ENCODE measurements at places on chromosomes 11 and 22.

GRCh38 chr11:104073950-104074705 is 37.7 kb downstream of the DDI1 start:
- DNase-seq: peak; percentile 15

DNA sequence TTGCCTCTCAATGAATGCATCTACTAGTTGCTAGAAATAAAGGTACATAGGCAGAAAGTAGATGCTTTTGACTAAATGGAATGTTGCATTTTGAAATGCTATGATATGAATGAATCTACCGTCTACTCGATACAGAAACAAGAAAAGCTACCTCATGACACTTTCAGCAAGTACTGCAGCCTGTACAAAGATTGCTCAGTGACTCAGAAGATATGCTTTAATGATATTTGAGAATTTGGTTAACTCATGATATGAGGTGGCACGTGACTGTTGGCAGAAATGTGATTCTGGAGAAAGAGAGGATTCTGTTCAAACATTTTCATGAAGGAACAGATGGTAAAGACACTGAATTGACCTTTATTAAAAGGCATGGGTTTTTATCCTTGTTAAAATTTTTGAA is 76.0 kb downstream of the HSD17B12 start:
- DNase-seq: peak; percentile 19

- DNase-seq: no peak
Observed at GRCh38 chr11:31233425-31233824, 136.1 kb downstream of the DCDC1 start.

DNA sequence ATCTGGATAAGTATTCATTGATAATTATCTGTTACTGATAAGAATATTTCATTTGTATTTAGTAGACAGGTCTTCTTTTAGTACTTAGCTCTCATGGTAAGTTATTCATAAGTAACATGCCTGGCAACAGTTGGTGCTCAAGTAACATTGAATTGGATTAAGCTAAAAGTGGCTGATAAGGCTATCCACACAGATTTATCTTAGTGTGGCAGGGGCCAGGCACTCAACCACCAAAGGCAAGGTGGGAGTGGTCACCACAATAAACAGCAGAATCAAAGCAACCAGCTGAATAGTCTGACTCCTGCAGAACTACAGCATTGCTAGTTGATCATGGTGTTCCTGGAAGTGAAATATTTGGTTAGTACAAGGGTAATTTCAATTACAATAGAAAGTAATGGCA is 33.0 kb upstream of the NARS2 start:
- DNase-seq: no peak

DNA sequence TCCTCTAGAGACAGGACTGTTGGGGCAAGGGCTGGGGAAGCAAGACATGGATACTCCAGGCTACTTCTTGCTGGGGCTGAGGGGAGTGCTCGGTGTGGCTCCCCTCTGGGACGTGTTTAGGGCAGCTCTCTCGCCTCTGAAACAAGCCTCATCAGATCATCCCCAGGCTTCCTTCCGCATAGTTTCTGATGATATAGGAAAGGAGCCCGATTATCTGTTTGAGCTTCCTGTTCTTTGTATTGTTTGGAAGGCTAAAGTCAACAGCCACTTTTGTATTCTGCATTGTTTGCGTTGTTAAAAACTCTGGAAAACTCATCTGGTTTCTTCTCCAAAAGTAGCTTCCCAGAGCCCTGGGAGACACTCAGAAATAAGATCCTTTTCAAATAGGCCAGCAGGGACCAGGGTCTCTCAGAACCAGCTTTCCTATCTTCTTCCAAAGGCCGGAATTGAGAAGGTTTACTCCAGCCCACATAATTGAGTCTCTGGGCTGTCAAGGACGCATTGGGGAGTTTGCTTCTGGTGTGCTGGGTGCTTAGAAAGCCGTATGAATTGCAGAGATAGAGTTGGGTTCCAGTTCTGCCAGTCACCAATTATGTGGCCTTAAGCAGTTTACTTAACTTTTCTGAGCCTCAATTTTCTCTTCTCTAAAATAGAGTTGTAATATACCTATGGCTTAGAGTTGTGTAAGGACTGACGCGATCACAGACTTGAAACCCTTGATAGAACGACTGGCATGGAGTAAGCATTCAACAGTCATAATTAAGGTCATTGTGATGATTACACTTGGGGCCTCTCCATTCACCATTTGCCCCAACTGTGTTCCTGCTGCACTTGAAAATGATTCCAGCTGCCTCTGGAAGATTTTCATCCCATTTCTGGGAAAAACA is 19.1 kb downstream of the CD44 start:
- no peak for DNase-seq

DNA sequence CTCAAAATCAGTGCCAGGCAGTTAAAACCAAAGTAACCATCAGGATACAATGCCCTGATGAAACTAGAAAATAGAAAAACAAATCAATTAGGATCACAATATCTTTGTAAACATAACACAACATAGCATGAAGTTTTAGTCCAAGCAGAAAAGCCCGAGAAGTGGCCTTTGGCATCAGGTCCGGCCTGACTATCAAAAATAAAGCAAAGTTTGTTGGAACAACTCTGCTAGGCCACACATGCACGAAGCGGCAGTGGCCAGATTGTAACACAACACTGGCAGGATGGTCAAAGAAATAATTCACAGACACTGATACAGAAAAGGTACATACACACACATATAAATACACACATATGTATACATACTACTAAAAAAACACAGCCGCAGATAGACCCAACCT is 26.9 kb downstream of the CDON start:
- DNase-seq: no peak

GRCh38 chr22:49735901-49736421 is 91.7 kb downstream of the BRD1 start:
- DNase-seq: no peak

DNA sequence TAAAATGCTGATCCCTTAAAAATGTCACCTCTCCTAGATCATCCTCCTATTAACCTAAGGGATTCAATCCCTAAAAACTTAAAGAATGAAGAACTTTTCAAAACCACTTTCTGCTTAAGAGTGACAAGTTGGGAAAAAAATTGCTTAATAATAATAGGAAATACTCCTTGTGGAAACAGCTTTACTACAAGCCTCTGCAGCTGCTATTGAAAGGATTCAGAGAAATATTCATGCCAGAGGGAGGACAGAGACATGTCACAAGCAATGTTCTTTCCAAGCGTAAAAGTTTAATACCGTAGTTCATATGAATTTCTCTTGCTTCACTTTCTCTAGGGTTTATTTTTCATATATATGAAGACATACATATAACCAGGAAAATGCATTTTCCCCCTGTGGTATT is 98.2 kb downstream of the ARHGAP20 start:
- DNase-seq: no peak

DNA sequence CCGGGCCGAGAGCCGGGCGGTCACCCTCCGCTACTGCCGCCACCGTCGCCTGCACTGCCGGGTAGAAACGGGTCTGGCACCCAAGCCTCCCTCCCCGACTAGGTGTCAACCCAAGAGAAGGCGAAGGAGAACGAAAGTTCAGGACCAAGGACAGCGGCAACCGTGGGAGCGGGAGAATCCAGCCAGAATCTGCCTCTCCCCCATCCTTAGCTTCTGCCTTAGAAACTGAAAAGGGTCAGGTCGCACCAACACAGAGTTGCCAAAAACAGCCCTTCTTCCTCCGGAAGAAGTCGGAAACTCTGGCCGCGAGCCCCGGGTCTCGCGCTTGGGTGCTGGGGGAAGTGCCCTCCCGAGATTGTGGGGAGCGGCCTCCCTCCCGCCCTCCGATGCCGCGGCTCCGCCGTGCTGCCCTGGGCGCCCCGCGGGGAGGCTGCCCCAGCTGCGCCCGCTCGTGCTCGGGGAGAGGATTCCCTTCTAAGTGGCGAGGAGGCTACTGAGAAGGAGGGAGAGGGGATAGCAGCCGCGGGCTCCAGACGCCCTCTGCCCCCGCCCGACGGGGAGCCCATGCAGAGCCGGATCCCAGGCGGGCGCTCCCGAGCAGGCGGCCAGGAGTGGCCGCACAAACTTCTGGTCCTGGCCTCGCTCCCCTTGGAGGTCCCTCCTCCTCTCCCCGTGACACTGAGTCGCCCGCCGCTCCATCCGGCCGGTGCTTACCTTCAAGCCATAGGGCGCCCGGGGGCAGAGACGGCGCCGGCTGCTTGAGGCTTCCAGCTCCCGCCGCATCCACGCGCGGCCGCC is 637 bp downstream of the DRD2 start:
- DNase-seq: peak; percentile 27

GRCh38 chr11:122848186-122848585 is 9.9 kb downstream of the CRTAM start:
- no peak for DNase-seq

GRCh38 chr11:117828611-117829368 is 4.2 kb upstream of the FXYD2 start:
- DNase-seq: peak; percentile 45

DNA sequence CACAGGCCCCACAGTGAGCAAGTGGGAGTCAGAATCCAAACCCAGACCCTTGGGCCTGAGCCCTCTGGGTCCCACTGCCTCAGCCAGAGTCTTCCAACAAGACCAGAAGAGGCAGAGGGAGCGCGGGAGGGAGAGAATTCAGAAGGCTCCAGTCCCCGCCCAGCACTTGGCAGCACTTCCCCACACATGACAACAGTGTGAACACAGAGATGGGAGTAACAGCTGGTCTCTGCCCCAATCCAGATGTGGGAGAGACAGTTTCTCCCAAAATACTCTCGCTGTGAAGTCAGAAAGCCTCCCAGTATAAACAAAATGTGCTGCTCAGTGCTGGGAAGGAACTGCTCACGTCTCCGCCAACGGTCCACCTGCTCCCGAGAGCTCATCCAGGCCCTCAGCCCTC is 219.9 kb downstream of the MN1 start:
- DNase-seq: no peak

- DNase-seq: no peak
Observed at GRCh38 chr22:37604875-37605274, 3.8 kb upstream of the GGA1 start.

DNA sequence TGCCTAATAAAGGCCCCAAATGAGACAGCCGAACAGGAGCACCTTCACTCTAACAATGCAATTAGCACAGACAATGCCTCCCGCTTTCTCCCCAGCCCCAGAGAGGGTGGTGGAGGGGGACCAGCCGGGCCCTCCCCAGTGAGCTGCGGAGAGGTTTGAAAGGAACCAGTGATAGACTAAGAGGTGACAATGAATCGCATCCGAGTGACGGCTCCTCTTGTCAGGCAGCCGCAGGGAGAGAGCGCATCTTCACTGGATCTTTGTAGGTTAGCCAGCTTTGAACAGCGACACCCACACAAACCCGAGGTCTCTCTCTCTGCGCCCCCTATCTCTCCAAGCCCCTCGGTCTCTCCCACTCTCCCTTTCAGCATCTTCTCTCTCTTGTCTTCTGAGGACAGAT is 28.0 kb downstream of the FLRT1 start:
- DNase-seq: no peak

- no peak for DNase-seq
Observed at GRCh38 chr11:69962152-69962551, 116.0 kb upstream of the ANO1 start.

DNA sequence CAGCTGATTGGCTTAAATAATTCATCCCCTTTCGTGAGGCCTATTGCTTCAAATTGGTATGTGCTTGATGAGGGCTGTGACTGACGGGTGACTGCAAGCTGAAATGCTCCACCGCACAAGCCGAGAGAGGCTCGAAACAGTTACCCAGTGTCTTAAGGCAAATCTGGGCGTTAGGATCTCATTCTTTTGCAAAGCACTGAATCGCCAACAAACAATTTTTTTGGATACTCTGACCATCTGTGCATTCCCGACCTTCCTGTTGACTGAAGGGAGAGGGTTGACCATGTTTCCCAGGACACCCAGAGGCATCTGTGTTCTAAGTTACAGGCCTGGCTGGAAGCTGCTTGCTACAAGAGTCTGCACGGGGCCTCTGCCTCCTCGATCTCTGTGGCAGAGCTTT is 32.1 kb downstream of the CACNG2 start:
- no peak for DNase-seq

GRCh38 chr11:95588821-95589220 is 200.8 kb downstream of the FAM76B start:
- no peak for DNase-seq

GRCh38 chr22:23570681-23571080 is 9.4 kb downstream of the IGLL1 start:
- no peak for DNase-seq

- no peak for DNase-seq
Observed at GRCh38 chr22:36464715-36465231, 16.7 kb downstream of the TXN2 start.

GRCh38 chr11:128509621-128510389 is 77.6 kb downstream of the ETS1 start:
- DNase-seq: no peak

- DNase-seq: no peak
Observed at GRCh38 chr11:7574491-7575130, 60.8 kb downstream of the PPFIBP2 start.

DNA sequence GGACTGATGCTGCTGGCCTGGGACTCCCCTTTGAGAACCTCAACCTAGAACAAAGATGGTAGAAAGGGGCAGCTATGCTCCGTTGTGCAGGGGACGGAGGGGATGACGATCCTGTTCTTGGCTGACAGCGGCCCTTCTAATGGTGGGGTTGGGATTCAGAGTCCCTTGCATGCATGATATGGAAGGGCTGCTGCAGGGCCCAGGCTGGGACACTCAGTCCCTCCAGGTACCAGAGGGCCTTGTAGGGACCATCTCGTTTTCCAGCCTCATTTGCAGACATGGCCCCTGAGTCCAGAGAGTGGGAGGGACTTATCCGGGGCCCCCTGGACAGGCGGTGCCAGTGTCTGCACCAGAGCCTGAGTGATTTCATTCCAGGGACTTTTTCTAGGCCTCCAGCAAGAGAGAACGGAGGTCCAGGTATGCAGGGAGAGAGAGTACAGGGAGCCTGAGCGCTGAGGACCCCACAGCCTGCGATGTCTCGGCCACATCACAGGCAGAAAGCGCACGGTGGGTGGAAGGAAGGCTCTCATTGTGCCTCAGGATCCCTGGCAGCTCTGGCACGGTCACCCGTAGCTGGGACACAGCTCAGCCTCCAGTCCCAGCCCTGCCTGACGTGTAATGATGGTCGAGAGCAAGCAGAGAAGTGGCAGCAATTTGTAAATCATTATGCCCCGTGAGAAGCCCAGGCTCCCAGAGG is 860.8 kb downstream of the TBC1D22A start:
- DNase-seq: no peak

DNA sequence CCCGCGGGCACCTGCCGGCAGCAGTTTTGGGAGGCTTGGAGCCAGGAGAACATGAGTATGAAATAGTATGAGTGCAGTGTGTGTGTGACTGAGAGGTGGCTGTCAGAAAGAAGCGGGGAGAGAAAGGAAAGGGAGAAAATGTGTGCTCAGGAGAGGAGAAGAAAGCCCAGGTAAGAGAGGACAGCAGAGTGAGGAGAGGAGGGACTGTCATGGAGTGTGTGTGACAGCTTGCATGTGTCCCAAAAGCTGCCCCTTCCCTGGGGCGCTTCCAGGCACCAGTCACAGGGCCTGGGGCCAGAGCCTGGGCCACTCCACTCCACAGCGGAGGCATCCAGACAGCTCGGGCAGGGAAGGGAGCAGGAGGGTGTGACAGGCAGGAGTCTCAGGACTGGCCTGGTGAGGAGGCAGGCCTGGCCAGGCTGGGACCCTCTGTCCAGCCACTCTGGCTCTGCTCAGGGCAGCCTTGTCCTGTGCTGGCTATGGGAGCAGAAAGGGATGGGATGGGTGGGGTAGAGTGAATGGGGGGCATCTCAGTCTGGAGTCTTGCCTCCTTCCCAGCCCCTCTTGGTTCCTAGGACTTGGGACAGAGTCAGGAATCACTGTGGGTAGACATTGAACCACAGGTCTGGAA is 949 bp downstream of the MMP11 start:
- no peak for DNase-seq
